Fibroblast of the aortic adventitia (primary cell): ENCODE measurements at places on chromosomes 1 and 21. TPM values are rescaled to one million over a fixed set of nuclear protein-coding genes. Genes with fewer than 3 reads are reported as not detected.

Gene PRR9
- not detected in 2 replicates for total RNA-seq

Gene TRIM17
- 7.0 TPM in 1 of 2 replicates, not detected in the other for total RNA-seq

Gene PTPRC
- 0.09 TPM in 1 of 2 replicates, not detected in the other for total RNA-seq

Gene TCHH
- total RNA-seq, result 0.09 TPM in 1 of 2 replicates, not detected in the other

Gene RAB25
- total RNA-seq, result not detected in 2 replicates

Gene RABGGTB
- 82.5 and 91.8 TPM in 2 replicates for total RNA-seq

Gene SPATA1
- 0.41 and 3.0 TPM in 2 replicates for total RNA-seq

Gene AMPD1
- total RNA-seq, result not detected in 2 replicates

Gene DYNLT4
- 1.2 TPM in 1 of 2 replicates, not detected in the other for total RNA-seq

Gene ZBTB8A
- 7.1 and 10.8 TPM in 2 replicates for total RNA-seq

Gene KIRREL1
- total RNA-seq, result 96.8 and 96.9 TPM in 2 replicates

Gene PROK1
- not detected in 2 replicates for total RNA-seq

Gene TFF2
- not detected in 2 replicates for total RNA-seq

Gene AKR7A2
- total RNA-seq, result 38.1 and 68.4 TPM in 2 replicates

Gene BCAN
- total RNA-seq, result not detected in 2 replicates

Gene TMCO1
- total RNA-seq, result 102 and 112 TPM in 2 replicates

Gene EPHB2
- total RNA-seq, result 3.8 and 24.9 TPM in 2 replicates

Gene WNT2B
- total RNA-seq, result 1.8 and 2.4 TPM in 2 replicates

Gene FCRL5
- total RNA-seq, result not detected in 2 replicates

Gene SPRR2G
- not detected in 2 replicates for total RNA-seq

Gene FH
- 47.1 and 99.7 TPM in 2 replicates for total RNA-seq

Gene GBP5
- under 0.01 TPM in 1 of 2 replicates, not detected in the other for total RNA-seq

Gene LRRC38
- total RNA-seq, result not detected in 2 replicates

Gene FBXO28
- total RNA-seq, result 14.7 and 37.1 TPM in 2 replicates

Gene TACSTD2
- total RNA-seq, result 0.36 and 0.82 TPM in 2 replicates

Gene EFNA1
- 0.16 and 0.54 TPM in 2 replicates for total RNA-seq

Gene CHI3L2
- 6.2 and 10.5 TPM in 2 replicates for total RNA-seq

Gene TNFRSF18
- total RNA-seq, result not detected in 2 replicates
